ENCODE measurements at places on chromosomes 6 and 20. TPM values are rescaled to one million over a fixed set of nuclear protein-coding genes. Genes with fewer than 3 reads are reported as not detected.
A peak's percentile ranks its signal among the peaks of the same experiment; 100 is the strongest.

- H3K4me1 ChIP-seq, result peaks cover 36% of the 10 kb centered on the region
- no peaks in the 10 kb centered on the region for H3K27me3 ChIP-seq
Measured at GRCh38 chr6:15431762-15432483, 186.1 kb downstream of the JARID2 start.

GRCh38 chr6:85551264-85551663 lies 42.4 kb downstream of the SNX14 start:
- no peak overlapping the region for H3K27ac ChIP-seq
- H3K27me3 ChIP-seq, result no peaks in the 10 kb centered on the region
- no peaks in the 10 kb centered on the region for H3K36me3 ChIP-seq
- DNase-seq, result no peak
- H3K4me3 ChIP-seq, result no peak overlapping the region

- H3K4me1 ChIP-seq, result no peaks in the 10 kb centered on the region
- DNase-seq, result peak; percentile 22
- H3K27ac ChIP-seq, result no peak overlapping the region
- no peak overlapping the region for H3K4me3 ChIP-seq
- H3K27me3 ChIP-seq, result no peaks in the 10 kb centered on the region
Measured at GRCh38 chr6:139927236-139927635, 552.8 kb upstream of the CITED2 start.

GRCh38 chr6:155154158-155154830 lies 109.5 kb upstream of the CLDN20 start:
- no peaks in the 10 kb centered on the region for H3K36me3 ChIP-seq
- no peaks in the 10 kb centered on the region for H3K27me3 ChIP-seq
- peaks cover 28% of the 10 kb centered on the region for H3K4me1 ChIP-seq
- peak overlapping the region; percentile 50 for H3K27ac ChIP-seq

GRCh38 chr6:168711049-168711640 lies 270.2 kb downstream of the SMOC2 start:
- no peaks in the 10 kb centered on the region for H3K36me3 ChIP-seq
- no peak overlapping the region for H3K27ac ChIP-seq
- DNase-seq, result no peak
- H3K4me3 ChIP-seq, result no peak overlapping the region

DNA sequence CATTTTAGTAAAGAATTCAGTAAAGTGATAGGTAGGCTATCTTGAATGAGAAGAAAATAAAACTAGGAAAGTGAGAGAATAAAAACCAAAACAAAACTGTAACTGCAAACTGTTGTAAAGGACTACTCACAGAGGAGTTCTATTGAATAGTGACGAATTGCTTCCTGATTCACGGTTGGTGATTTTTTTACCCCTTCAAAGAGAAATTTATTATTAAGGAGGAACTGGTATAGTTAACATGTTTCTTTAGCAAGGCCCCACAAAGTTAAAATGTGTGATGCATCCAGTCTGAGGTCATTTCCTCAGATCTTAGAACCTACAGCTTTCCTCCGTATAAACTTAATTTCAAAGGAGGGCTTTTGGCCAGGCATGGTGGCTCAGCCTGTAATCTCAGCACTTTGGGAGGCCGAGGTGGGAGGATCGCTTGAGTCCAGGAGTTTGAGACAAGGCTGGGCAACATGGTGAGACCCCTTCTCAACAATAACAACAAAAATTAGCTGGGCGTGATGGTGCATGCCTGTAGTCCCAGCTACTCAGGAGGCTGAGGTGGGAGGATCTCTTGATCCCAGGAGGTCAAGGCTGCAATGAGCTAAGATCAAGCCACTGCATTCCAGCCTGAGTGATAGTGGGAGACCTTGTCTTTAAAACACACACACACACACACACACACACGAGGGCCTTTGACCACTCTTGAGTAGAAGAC lies 8.3 kb downstream of the PRDM1 start:
- peaks cover 17% of the 10 kb centered on the region for H3K4me1 ChIP-seq
- no peaks in the 10 kb centered on the region for H3K36me3 ChIP-seq
- DNase-seq, result no peak
- no peak overlapping the region for H3K4me3 ChIP-seq

FABP7 gene
- total RNA-seq, result not detected
